ENCODE measurements at places on chromosomes 7 and 10. TPM values are rescaled to one million over a fixed set of nuclear protein-coding genes. Genes with fewer than 3 reads are reported as not detected.

- no peak for DNase-seq
Observed at GRCh38 chr7:130367088-130367755, 13.1 kb upstream of the CPA1 start.

DNA sequence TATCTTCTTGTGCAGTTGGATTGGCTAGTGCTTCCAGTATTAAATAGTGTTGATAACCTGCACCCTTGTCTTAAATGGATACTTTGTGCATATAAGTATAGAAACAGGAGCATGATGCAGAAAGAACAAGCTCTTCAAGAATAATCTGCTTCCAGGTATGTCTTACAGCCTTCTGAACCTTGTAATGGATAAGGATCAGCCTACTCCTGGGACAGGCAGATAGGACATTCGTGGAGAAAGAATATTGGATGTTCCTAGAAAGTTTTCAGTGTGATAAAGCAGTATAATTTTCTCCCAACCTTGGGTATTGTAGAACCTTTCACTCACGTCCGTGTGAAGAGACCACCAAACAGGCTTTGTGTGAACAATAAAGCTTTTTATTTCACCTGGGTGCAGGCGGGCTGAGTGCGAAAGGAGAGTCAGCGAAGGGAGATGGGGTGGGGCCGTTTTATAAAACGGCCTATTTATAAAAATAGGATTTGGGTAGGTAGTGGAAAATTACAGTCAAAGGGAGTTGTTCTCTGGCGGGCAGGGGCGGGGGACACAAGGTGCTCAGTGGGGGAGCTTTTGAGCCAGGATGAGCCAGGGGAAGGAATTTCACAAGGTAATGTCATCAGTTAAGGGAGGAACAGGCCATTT lies 27.2 kb downstream of the C1GALT1 start:
- no peak for DNase-seq

GRCh38 chr7:141436575-141437075 lies 114.6 kb upstream of the AGK start:
- DNase-seq, result no peak

DNA sequence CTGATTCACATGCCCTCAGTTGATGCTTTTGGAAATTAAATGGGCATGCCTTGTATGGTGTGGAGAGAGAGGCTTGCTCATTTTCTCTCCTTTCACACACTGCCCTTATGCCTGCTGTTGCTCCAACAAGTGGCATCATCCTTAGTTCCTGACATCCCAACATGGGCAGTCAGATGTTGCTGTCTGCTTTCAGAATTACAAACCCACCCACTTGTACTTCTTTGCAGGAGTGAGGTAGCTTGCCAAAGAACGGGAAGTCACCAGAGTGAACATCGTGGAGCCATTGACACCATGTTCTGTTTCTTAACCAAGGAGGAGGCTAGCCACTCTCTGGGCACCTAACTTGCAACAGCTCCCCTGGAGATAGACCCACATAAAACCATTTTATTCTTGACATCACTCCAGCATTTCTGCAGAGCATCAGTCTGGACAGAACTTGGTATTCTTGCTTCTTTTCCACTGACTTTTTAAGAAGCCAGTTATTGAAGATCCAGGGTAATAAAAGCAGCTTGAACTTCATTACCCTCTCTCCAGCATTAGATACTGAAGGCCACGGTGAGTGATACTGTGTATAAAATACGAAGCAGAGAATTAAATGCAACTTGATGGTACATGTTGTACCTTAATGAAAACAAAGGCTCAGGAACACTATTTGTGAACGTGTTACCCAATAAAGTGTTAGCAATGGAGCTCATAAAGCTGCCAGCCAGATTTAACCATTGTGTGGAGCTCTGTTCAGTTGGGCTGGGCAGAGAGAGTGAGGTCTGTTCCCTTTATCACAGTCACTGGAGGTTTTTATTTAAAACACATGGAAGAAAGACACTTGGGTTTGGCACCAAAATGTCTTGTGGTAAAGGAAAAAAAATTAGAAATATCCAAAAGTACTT lies 195.8 kb upstream of the HABP2 start:
- no peak for DNase-seq

GRCh38 chr10:126867567-126868365 lies 37.5 kb upstream of the DOCK1 start:
- no peak for DNase-seq

DNA sequence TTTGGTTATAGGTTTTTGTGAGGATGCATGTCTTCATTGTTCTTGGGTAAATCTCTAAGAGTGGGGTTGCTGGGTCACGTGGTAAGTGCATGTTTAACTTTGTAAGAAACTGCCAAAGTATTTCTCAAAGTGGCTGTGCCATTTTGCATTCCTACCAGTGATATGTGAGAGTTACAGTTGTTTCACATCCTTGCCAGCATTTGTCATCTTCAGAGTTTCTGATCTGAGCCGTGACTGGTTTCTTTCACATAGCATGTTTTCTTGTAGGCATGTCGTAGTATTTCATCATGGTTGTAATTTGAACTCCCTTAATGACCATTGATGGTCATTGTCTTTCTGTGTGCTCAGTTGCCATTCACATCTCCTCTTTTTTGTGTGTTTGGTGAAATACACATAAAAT lies 286.0 kb downstream of the RNLS start:
- no peak for DNase-seq

- DNase-seq, result no peak
Observed at GRCh38 chr10:18476076-18476647, 175.2 kb downstream of the NSUN6 start.

GRCh38 chr10:121526135-121526790 lies 72.0 kb downstream of the FGFR2 start:
- DNase-seq, result no peak

DNA sequence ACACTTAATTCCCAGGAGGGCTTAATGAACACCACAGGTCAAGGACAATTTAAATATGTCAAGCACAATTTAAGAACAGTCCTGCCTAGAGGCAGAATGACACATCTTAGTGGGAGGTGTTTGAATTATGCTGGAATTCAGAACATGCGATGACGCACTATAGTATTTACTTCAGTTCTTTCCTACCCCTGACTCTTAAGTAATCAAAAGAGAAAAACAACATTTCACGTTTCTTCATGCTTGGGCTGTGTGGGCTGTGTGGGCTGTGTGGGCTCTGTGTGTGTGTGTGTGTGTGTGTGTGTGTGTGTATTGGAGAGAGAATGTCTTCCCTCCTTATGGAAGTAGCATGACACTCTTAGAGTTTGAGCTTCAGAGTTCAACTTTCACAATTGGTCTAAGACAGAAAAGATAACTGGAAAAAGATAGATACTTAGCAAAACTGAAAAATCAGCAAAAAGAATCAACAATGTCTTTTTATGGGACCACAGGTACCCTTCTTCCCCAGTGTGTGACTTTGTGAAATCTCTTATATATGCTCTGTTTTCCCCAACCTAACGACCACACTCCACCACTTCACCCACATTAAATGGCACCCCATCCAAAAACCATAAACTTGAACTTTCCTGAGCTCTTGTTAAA lies 33.7 kb upstream of the CABCOCO1 start:
- DNase-seq, result no peak

DNA sequence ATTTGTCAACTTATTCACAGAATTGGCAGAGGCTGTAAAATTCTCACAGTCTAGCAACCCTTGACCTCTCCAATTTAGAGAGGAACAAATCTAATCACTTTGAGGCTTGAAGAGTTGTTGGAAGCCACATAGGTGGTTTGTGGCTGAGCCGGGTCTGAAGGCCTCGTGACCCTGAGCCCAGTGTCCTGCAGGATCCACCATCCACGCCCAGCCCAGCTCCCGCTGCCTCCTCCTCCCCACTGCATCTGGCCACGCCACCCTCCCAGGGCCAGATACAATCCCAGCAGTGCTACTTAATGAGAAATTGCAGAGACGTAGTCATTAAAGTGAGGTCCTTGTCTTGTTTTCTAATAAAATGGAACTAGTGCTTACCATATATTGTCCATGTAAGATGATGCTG lies 81.4 kb upstream of the SHH start:
- no peak for DNase-seq

DNA sequence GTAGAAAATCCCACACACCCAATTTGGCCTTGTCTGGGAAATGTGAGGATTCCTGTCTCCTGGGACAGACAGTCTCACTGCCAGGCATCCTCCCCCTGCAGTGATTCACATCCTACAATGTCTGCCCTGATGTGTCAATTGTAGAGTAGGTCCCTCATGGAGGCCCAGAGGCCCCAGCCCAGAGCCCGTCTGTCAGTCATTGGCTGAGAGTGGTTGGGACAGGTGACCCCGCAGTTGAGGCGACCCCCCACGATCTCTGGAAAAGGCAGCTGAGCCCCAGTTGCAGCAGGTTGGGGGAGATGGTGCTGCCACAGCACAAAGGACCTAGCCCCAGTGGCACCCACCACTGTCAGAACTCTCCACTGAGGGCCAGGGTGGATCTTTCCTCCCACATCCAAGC lies 84.3 kb upstream of the INSIG1 start:
- DNase-seq, result no peak

DNA sequence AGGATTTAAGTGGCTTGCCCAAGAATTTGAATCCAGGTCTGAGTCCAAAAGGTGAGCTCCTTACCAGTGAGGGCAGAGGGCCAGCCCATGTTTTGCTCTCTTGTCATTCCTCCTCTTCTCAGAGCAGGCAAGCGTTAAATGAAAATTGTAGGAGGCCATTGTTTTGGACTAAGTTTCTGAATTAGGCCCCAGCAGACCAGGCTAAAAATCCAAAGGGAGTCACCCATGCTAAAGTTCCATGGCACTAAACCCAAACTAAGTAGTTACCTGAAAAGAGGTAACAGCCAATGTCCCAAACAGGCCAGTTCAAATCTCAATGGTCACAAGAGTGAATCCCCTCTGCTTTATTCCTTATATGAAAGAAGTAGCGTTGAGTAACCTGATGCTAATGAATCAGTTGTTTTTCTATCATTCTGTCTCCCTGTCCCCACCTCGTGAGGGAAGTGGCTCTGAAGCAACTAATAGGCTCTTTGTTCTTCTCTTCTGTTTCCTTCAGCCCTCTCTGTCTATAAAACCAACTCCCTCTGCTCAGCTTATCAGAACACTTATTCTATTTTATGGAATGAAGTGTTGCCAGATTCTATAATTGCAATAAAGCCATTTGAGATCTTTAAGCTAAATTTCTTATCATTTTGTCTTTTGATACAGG lies 17.5 kb upstream of the CDH23 start:
- no peak for DNase-seq

DNA sequence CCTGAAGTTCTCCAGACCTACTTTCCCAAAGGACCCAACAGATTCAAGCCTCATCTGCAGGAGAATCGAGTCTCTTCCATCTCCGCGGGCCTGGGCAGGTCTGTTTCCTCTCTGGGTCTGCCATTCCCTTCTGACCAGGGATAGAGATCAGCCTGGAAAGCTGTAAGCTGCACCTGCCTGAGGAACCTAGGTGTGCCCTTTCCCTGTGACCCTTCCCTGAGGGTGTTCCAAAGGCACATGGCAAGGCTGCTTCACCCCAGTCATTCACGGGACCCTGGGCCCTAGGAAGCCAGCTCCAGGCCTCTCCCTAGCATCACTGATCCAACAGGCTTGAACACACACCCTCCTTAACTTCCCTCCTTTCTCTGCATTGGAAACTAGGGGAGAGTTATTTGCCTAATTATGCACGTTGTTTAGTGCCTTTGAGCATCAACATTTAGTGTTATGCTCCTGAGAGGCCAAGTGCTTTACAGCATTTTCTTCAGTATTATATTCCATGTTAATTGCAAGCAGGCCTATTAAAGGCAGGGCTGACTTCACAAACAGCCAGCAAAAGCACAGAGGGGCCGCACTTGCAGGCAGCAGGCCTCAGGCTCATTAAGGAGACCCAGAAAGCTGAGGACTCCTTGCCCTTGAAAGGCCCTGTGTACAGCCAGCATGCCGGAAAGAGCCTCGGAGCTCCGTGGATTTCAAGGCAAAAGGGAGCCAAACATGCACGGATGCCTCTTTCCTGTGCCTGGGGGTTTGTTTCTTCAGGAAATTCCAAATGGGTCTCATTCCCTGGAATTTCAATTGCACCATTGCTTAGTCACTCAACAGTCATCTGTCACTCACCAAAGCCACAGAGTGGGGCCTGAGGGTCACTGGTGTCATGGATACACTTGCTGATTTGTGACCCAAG lies 91.0 kb upstream of the FAM20C start:
- no peak for DNase-seq

DNA sequence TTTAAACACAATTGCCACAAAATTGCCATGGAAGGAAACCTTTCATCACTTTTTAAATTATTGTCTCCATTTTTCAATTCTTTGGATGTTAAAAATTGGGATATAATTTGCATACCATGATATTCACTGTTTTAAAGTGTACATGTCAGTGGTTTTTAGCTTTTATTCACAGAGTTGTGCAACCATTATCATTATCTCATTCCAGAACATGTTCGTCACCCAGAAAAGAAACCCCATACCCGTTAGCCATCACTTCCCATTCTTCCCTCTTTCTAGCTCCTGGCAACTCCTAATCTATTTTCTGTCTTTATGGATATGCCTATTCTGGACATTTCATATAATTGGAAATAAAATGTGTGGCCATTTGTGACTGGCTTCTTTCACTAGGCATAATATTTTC lies 260.3 kb upstream of the FERD3L start:
- DNase-seq, result no peak

- no peak for DNase-seq
Observed at GRCh38 chr7:44056681-44057080, 8.7 kb downstream of the PGAM2 start.

DNA sequence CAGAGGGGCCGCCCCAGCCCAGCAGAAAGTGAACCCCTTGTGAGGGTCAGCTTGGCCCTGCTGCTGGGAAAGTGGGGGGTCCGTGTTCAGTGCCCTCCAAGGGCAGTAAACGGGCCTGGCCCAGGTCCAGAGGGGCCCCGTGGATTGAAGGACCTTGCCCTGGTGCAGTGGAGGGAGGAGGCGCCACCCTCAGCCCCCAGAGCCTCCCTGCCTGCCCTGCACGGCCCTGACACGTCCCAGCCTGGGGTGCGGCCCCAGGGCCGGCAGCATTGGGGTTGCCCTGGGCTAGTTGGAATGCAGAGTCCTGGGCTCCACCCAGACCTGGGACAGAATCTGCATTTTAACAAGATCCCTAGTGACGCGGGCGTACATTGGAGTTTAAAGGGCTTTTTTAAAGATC lies 42.8 kb upstream of the FOXL3 start:
- no peak for DNase-seq

- DNase-seq, result no peak
Observed at GRCh38 chr7:157490465-157490912, 153.7 kb downstream of the DNAJB6 start.

The RABGEF1 gene
- 19.2 TPM for total RNA-seq

The TMEM178B gene
- 0.28 TPM for total RNA-seq

The PIK3CG gene
- 2.4 TPM for total RNA-seq

The APBB1IP gene
- not detected for total RNA-seq

The CCDC3 gene
- total RNA-seq, result 26.1 TPM

The TUBAL3 gene
- total RNA-seq, result not detected

The IRF5 gene
- 3.9 TPM for total RNA-seq

The PRLHR gene
- not detected for total RNA-seq

The ZNF467 gene
- total RNA-seq, result 64.2 TPM

The CCDC172 gene
- total RNA-seq, result not detected

The RAPGEF5 gene
- 135 TPM for total RNA-seq

The FOXP2 gene
- total RNA-seq, result 9.1 TPM

The CHST15 gene
- 148 TPM for total RNA-seq

Measured in endothelial cell (in vitro differentiated cells).